ELR (cell line): ENCODE measurements at places on chromosomes 16 and 17.

DNA sequence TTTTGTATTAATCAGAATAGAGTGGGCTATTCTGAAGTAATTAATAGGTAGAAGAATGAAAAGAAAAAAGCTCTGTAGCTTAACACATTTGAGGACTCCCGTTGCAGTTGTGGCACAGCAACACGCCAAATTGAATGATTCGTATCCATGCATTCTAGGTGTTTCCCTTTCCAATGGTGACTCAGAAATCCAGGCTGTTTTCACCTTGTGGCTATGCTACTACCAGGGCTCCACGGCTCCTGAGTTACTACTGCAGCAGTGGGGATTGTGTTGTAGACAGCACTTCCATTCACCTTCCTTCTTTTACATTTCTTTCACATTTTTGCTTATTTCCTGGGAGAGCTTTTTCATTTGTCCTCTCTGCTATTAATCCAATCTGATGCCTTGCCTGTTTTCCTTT lies 1616.4 kb downstream of the CDH8 start:
- DNase-seq: no peak

DNA sequence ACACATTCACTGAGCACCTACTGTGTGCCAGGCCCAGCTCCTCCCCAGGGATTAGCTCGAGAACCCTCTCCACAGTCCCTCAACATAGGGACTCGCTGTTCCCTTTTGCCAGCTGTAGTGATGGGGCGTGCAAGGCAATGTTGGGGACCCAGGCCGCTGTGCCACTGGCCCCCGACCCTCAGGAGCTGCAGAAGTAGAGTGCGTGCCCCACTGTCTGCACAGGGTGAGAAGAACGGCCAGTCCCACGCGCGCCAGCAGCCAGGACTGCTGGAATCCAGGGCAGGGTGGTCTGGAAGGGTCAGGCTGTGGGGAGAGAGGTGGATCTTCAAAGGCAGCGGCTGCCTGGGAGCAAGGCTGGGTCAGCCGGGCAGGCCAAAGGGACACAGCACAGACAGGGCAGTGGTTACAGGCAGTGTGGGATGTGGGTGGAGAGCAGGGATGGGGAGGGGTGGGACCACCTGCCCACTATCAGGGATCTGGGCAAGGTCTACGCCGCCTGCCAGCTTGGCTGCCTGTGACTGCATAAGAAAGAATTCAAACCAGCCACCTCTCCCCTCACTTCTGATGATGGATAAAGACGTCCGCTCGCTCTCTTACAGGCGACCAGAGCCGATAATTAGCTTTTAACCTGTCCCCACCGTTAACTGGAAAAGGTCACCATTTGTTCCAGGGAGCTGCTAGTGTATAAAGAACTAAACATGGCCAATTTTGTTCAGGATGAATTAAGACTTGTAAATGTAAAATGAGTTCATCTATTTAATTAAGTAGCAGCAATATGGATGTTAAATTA lies 86.7 kb upstream of the GSE1 start:
- no peak for DNase-seq

- DNase-seq: no peak
Observed at GRCh38 chr16:70455910-70456309, 1.5 kb downstream of the FCSK start.

- DNase-seq: no peak
Observed at GRCh38 chr16:89902980-89903379, 15.7 kb upstream of the MC1R start.

- DNase-seq: peak; percentile 0
Observed at GRCh38 chr16:63613701-63614100, 1508.2 kb downstream of the CDH11 start.

DNA sequence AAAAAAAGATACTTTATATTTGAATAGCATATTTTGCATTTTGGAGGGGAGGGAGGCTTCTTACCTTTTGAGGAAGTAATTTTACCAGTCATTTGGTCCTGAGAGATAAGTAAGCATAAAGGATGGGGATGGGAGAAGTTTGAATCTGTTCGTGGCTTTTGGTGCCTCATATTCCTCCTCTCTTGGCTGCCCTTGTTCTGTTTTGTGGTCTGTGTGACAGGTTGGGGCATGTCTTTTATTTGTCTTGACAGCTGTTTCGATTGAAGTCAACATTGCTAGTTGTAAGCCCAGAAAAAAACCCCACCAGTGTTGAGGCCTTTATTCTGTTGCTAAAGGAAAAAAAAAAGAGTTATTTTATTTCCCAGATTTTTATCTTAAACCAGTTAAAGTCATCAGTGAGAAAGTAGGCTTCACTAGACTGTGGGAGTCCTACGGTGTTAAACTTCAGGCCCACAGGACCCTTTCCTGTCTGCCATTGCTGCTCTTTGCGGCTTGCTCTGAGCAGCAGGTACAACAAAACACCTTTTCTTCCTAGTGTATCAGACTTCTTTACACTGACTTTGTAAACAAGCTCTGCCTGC lies 11.4 kb downstream of the SLC7A6 start:
- DNase-seq: no peak

- DNase-seq: no peak
Observed at GRCh38 chr17:5510771-5511170, 24.4 kb downstream of the MIS12 start.

GRCh38 chr16:27761816-27762215 lies 211.9 kb downstream of the KATNIP start:
- DNase-seq: no peak

DNA sequence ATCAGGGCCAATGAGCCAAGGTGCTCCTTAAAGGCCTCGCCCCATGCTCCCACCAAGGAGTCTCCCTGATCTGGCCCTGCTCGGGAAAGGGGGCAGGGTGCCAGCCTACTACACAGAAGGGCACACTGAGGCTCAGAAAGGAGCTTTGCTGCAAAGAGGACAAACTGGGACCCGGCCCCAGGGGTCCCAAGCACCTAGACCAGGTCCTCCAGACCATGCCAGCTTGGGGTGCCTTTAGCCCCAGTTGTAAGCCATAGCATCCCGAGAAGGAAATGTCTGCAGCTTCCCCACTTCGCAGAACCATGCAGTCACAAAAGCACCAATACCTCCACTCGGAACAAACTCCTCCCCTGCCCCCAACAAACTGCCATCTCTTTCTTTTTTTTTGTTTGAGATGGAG lies 74.8 kb upstream of the CDC42EP4 start:
- no peak for DNase-seq

DNA sequence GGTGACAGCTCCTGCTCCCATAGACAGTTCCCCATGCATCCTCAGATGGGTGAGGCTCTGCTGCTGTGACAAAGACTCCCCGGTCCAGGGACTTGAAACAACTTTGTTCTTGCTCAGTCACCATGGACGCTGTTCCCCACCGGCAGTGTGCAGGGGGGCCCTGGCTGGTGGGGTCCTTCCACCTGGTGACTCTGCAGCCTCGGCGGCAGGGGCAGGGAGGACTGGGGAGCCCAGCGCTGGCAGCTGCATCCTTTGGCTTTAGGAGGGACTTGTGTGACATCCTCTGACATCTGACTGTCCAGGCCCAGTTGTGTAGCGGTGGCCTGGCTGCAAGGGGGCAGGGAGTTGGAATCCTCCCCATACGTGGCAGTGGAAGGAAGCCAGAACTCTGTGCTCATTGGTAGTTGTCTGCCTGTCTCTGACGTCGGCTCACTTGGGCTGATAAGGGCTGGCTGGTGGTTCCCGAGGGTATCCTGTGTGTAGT lies 107.3 kb downstream of the CMIP start:
- no peak for DNase-seq

GRCh38 chr17:35291802-35292201 lies 48.9 kb downstream of the SLFN5 start:
- peak; percentile 40 for DNase-seq

DNA sequence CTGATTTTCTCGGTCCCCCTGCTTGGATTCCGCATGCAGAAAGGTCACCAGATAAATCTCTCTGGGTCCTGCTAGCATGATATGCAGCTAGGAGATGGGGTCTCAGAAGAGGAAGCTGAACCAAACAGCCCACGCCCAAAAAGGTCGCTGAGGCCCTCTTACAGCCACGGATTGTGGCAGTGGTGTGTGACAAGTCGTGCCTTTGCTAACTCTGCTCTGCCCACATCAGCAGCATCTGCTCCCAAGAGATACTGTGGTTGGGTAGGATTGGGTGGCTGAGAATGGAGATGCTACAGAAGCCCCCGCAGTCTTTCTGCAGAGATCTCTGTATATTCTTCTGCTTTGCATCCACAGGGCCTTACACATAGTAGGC lies 15.2 kb upstream of the SKAP1 start:
- DNase-seq: no peak

- no peak for DNase-seq
Observed at GRCh38 chr17:60301649-60302048, 90.3 kb downstream of the USP32 start.

DNA sequence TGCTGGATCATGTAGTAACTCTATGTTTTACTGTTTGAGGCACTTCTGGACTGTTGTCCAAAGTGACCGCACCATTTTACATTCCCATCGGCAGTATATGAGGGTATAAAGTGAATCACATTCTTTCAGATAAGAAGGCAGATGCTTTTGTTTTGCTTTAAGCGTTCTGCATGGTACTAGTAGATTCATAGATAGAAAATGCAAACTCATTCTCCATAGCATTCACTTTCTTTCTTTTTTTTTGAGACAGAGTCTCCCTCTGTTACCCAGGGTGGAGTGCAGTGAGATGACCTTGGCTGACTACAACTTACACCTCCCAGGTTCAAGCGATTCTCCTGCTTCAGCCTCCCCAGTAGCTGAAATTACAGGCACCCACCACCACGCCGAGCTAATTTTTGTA lies 40.4 kb downstream of the TANGO6 start:
- no peak for DNase-seq

GRCh38 chr16:89911375-89911774 lies 7.3 kb upstream of the MC1R start:
- DNase-seq: no peak

DNA sequence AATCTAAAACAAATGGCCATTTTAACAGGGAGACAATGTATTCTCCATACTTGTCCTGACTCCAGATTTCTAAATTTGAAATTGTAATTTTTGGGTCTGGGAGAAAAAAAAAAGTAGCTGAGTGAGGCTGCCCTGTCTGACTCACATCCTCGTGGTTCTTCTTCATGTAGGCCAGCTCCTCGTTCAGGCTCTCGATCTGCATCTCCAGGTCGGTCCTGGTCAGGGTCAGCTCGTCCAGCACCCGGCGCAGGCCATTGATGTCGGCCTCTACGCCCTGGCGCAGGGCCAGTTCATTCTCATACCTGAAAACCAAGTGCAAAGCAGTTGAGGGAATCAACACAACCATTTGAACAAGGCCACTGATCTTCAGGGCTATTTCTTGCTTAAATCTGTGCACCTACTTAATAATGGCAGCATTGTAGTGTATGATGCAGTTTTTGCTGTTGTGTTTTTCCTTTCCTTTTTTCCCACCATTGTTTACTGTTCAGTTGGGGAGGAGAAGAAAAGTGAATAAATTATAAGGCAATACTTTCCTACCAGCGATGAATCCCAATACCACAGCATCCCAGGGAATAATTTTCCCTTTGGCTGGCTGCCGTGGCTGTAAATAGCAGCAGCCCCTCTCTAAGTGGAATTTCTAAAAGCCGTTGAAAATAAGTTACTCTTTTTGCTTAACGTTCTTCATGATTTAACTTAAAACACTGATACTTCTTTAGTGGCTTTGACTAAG lies 2.2 kb downstream of the KRT12 start:
- DNase-seq: peak; percentile 24

GRCh38 chr16:72013389-72013788 lies 4.8 kb downstream of the DHODH start:
- DNase-seq: peak; percentile 7

DNA sequence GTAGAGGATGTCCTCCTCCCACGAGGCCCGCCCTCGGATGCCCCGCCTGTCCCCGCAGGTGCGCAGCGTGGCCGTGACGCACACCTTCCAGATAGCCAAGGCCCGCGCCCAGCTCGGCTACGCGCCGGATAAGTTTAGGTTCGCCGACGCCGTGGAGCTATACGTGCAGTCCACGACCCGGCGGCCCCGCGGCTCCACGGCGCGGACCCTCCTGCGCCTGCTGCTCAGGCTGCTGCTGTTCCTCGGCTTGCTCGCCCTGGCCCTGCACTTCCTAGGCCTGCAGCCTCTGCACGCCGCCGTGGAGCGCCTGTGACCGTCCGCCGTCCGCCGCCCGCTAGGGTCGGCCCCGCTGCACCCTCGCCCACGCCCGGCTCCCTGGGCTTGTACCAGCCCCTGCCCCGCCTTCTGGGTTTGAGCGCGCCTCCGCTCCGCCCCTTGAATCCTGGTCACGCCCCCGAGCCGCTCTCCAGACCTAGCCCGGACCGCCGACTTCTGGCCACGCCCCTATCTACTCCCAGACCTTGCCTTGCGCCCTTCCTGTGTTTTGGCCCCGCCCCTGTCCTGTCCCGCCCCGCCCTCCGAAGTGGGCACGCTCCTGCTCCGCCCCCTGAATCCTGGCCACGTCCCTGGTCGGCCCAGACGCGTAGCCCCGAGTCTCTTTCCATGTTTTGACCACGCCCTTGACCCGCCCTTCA lies 15.8 kb upstream of the EEF2K start:
- DNase-seq: peak; percentile 97

DNA sequence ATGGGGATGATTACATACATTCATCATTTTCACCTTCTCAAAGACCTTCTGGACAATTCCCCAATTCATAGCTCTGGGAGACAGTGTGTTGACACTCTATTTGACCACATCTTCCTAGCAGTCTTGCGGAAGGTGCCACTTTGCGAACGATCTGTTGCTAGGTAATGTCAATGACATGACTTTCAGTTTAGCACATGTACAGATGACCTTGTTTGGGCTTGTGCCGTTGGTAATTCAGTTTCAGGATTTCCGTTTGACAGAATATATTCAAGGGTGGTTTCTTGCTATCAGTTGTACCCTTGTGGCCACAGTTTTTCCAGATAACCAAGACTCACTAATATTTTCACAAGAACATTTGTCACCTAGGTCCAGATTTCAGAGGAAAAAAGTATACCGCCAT lies 478.2 kb downstream of the WWOX start:
- no peak for DNase-seq

- DNase-seq: no peak
Observed at GRCh38 chr17:79633993-79634813, 23.4 kb upstream of the RBFOX3 start.

DNA sequence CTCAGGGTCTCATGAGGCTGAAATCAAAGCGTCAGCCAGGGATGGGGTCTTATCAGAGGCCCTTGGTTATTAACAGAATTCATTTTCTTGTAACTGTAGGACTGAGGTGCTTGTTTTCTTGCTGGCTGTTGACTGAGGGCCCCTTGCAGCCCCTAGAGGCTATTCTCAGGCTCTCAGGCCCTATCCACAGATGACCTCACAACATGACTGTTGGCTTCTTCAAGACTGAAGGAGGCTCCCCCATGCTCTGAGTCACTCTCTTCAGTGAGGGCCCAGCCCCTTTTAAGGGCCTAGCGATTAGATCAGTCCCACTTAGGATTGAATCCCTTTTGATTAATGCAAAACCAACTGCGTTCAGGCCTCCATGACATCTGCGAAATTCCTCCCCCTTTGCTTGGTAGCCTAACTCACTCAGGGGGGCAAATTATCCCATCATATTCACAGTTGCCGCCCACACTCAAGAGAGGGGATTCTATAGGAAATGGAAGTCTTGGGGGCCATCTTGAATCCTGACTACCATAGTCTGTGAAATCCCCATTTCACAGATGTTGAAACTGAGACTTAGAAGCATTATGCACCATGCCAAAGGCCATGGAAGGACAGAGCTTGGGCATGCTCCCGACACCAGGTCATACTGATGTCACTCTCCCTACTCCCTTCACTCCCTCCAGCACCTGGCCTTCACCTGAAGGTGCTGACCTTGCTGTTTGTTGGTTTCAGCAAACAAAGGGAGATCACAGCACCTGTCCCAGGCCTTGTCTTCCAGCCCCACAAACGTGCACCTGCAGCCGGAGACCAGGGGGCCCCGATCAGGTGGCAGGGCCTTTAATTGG lies 592.3 kb downstream of the MAF start:
- DNase-seq: no peak

- peak; percentile 93 for DNase-seq
Observed at GRCh38 chr16:85350973-85351372, 238.7 kb upstream of the CIBAR2 start.

GRCh38 chr16:88381820-88382451 lies 823 bp upstream of the ZNF469 start:
- no peak for DNase-seq
